Cardiac muscle cell (in vitro differentiated cells and primary cell): ENCODE measurements at places on chromosomes 1 and 21.

- no peak for DNase-seq
Observed at GRCh38 chr1:154384650-154385489, 20.3 kb upstream of the IL6R start.

DNA sequence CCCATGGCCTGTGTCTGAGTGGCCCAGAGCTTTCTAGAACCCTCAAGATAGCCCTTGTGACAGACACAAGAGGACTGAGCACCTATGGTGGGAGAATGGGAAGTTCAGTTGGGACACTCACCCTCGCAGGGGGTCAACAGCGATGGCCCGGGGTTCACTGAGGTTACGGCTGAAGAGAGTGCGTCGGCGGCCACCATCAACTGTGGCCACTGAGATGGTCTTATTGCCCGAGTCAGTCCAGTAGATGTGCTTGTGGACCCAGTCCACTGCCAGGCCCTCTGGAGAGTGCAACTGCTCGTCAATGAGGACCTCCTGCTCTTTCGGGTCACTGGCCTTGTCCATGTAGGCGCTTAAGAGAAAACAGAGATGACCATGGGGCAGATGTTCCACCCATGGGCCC lies 25.7 kb upstream of the MAGOH start:
- no peak for DNase-seq

DNA sequence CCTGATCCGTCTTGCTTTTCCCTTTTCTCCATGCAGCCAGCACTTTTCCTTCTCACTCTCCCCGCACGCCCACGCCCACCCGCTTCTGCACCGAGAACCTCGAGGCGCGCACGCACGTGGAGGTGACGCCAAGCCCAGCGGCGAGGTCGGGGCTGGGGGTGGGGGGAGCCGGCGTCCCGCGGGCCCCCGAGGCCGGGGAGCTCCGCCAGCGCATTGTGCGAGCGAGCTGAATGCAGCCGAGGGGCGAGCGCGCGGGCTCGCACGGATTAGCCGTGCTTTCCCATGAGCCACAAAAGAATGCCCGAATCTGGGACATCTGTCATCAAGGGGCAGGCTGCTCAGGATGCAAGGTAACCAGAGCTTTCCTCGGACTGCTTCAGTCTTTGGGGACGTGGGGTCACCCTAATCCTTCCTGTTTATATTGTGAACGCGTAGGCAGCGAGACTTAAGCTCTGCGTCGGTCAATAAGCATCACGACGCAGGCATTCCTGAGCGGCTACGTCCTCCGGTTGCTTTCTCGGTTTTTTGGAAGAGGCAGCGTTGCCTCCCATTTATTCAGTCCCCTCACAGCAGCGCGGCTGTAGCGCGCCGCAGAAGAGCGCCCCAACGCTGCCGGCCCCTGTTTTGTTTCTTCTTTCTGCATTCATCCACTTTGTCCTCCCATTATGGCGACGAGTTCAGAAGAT lies 67.3 kb upstream of the AKT3 start:
- DNase-seq = peak; percentile 39

DNA sequence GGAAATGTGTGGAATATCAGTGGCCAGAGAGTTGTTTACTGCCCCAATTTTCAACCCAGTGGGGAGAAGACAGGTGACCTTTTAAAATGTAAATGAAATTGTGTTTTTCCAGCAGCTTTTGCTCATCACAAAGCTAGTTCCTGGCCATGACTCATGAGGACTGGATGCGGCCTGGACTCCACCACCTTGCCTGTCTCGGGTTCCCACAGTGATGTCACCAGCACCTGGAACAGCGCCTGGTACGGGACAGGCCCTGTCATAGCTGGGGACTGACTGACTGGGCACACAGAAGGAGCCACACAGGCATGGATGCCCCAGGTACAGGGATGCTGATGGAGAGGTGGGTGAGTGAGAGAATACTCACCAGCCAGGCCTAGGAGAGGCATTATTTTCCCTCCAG lies 277.1 kb downstream of the AJAP1 start:
- DNase-seq = no peak

- DNase-seq = no peak
Observed at GRCh38 chr1:159646687-159647086, 59.1 kb downstream of the APCS start.

- no peak for DNase-seq
Observed at GRCh38 chr1:232968391-232968790, 18.0 kb downstream of the NTPCR start.

GRCh38 chr1:85313888-85314696 lies 37.7 kb upstream of the BCL10 start:
- DNase-seq = no peak
